WTC11 (cell line): ENCODE measurements at places on chromosomes 12 and 14.

GRCh38 chr14:104446611-104447010, 133.0 kb upstream of the C14orf180 start:
- H3K4me1 ChIP-seq = peaks cover 9% of the 10 kb centered on the region
- no peak overlapping the region for H3K27ac ChIP-seq
- H3K27me3 ChIP-seq = peaks cover 7% of the 10 kb centered on the region
- H3K4me3 ChIP-seq = no peak overlapping the region

- DNase-seq = peak; percentile 37
- no peaks in the 10 kb centered on the region for H3K36me3 ChIP-seq
- no peaks in the 10 kb centered on the region for H3K27me3 ChIP-seq
- H3K27ac ChIP-seq = no peak overlapping the region; the same call in 1 of the 2 replicates
Observed at GRCh38 chr14:97946240-97946639, 1149.1 kb downstream of the VRK1 start.

GRCh38 chr12:123945287-123946151, 27.1 kb downstream of the CCDC92 start:
- H3K27ac ChIP-seq = no peak overlapping the region
- DNase-seq = no peak
- H3K4me1 ChIP-seq = no peaks in the 10 kb centered on the region
- H3K36me3 ChIP-seq = peaks cover 3% of the 10 kb centered on the region; the same call in 1 of the 2 replicates
- H3K27me3 ChIP-seq = peaks cover 16% of the 10 kb centered on the region

GRCh38 chr14:26719514-26719913, 121.7 kb upstream of the NOVA1 start:
- no peaks in the 10 kb centered on the region for H3K4me1 ChIP-seq
- no peaks in the 10 kb centered on the region for H3K36me3 ChIP-seq
- no peak for DNase-seq

DNA sequence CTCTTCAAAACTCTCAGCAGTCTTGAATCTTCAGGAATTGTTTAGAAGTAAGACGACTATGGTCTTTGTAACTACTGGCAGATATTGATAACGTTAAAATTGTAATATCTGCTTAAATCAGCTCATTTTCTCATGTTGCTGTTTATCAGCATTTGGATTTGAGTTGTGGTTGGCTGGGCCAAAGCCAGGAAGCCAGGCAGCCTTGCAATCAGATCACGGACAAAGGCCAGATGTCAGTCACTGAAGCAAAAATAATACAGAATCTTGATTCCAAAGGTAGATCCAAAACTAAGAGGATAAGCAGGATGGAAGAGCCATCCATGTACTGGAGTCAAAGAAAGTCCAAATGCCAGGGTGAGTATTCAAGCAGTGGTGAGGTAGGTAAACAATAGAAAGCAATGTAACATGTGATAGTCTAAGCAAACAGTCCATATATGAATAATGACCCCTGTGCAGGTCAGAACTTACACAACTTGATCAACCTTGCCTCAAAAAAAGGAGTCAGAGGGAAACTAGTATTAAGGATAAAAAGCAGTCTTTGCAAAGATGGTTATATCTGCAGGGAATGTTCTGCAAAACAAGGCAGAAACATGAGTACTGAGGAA, 95.8 kb upstream of the RAP1B start:
- H3K36me3 ChIP-seq = no peaks in the 10 kb centered on the region
- H3K27ac ChIP-seq = no peak overlapping the region
- H3K4me1 ChIP-seq = no peaks in the 10 kb centered on the region
- DNase-seq = no peak
- peaks cover 2% of the 10 kb centered on the region; the same call in 1 of the 2 replicates for H3K27me3 ChIP-seq
- H3K4me3 ChIP-seq = no peak overlapping the region
